NCI-H1436 treated with DMSO at 0.1 percent for 48 hours (cell line): ENCODE measurements at places on chromosomes 12 and 14.

- DNase-seq, result no peak
Observed at GRCh38 chr14:37047226-37047625, 125.2 kb downstream of the SLC25A21 start.

GRCh38 chr14:69999261-69999674 lies 120.1 kb downstream of the SMOC1 start:
- DNase-seq, result no peak

- no peak for DNase-seq
Observed at GRCh38 chr12:95700316-95700785, 90.2 kb downstream of the NTN4 start.

GRCh38 chr14:54147282-54147681 lies 190.7 kb upstream of the BMP4 start:
- DNase-seq, result no peak

DNA sequence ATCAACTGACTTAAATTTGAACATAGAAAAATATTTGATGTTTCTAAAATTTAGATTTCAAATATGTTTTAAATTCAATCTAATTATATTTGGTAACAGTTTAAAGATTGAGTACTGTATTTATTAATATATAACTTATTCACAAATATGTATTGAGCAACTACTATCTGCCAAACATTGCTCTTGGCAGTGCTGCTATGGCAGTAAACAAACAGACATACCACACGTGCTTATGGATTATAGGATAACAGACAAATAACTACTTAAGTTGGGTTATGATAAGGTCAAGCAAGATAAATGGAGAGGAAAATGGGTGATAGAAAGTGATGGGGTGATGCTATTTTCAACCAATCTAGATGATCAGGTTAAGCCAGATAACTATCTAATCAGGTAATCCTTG lies 538.1 kb downstream of the C12orf50 start:
- no peak for DNase-seq

GRCh38 chr12:56061982-56062381 lies 18.0 kb upstream of the ERBB3 start:
- DNase-seq, result no peak

GRCh38 chr12:25886396-25886795 lies 72.1 kb upstream of the RASSF8 start:
- DNase-seq, result no peak

DNA sequence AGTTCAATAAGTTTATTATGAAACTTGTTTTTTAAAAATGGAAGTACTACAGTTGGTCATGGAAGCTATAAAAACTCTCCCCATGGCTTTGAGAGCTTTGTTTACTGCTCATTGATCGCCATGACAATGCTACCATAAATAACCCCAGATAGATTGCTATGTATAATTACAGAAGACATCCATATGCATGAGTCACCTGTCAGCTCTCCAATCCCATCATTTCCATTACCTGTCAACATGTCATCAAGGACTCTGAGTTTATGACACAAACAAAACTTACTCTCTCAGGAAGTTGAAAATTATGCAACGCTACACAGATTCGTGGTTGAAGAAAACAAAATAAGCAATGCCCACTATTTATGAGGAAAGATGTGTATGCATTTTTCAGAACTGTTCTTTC lies 144.4 kb downstream of the SEC23A start:
- DNase-seq, result no peak

- no peak for DNase-seq
Observed at GRCh38 chr12:18979401-18980126, 150.0 kb upstream of the PLEKHA5 start.

- DNase-seq, result no peak
Observed at GRCh38 chr14:105282098-105282725, 18.6 kb downstream of the BRF1 start.

DNA sequence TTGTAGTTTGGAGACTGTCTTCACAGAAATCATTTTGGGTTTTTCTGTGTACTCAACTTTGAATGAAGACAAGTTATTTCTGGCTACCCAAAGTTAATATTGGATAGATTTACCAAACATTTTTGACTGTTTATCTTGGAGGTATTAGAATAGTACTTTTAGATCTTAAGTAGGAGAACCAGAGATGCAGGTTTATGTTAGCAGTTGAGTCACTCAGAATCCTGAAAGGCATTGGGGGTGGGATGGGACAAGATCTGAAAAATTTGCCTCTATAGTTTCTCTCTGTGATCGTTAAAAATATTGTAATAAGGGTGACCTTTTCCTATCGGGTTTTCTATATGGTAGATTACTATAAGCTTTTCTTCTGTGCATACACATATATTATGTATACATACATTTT lies 112.3 kb downstream of the TTC6 start:
- DNase-seq, result no peak

DNA sequence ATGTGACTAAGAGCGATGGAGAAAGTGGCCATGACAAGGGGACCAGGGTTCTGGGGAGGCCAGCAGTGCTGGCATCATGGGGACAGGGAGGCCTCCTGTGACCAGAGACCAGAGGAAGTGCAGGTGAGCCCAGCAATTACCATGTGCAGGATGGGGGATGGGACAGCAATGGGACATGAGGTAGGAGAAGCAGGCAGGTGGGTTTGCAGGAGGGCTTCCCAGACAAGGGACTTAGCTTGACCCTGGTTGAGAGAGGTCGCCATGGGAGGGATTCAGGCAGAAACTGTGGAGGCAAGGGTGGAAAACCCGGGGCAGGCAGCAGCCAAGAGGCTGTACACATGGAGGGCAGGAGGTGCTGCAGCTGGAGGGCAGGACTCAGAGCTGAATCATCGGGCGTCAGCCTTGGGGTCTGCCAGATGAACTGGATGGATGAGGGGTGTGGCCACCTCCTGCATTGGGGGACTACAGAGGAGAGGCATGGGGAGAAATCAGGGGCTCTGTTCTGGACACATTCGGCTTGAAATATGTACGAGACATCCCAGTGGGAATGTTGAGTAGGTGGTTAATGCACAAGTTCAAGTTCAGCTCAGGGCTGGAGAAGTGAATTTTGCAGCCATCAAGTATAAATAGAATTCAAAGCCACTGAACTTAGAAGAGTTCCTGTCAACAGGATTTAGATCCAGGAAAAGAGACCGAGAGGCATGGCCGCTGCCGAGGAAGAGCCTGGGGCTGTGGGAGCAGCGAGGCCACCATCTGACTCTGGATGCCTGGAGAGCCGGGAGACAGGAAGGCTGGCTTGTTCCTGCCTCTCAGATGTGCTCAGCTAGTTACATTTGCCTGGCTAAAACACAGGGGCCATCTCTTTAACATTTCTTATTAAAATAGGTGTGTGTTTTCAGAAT lies 36.6 kb downstream of the SFSWAP start:
- no peak for DNase-seq

GRCh38 chr12:21599143-21599999 lies 5.3 kb downstream of the GYS2 start:
- DNase-seq, result no peak

DNA sequence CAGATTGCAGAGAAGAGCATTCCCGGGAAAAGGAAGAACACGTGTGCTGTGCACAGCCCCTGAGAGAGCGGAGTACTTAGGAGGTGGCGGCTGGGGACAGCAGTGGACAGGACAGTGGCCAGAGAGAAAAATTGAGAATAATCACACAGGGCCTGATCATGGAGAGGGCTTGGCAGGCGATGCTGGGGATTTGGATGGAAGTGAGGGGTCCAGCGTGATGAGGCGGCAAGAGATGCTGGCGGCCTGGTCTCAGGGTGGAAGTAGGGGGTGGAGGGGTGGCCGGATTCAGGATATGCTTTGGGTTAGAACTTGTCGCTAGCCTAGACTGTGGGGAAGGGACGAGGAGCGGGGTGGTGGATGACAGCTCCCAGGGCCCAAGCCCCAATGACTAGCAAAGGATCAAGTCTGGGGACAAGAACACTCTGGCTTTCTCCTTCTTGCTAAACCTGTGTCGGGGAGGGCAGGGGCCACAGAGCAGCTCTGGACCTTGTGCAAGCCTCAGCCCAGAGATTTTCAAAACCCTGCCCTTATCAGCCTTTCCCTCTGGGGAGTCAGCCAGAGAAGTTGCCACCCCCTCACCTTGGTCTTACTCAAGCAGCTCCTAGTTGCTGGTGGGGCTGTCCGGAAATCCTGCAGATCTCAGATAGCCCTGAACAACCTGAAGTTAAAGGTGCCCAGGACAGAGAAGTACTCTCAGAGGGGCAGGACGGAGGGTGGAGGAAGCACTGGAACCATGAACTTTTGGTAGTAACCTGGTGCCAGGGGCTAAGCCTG lies 1.3 kb downstream of the HVCN1 start:
- no peak for DNase-seq

DNA sequence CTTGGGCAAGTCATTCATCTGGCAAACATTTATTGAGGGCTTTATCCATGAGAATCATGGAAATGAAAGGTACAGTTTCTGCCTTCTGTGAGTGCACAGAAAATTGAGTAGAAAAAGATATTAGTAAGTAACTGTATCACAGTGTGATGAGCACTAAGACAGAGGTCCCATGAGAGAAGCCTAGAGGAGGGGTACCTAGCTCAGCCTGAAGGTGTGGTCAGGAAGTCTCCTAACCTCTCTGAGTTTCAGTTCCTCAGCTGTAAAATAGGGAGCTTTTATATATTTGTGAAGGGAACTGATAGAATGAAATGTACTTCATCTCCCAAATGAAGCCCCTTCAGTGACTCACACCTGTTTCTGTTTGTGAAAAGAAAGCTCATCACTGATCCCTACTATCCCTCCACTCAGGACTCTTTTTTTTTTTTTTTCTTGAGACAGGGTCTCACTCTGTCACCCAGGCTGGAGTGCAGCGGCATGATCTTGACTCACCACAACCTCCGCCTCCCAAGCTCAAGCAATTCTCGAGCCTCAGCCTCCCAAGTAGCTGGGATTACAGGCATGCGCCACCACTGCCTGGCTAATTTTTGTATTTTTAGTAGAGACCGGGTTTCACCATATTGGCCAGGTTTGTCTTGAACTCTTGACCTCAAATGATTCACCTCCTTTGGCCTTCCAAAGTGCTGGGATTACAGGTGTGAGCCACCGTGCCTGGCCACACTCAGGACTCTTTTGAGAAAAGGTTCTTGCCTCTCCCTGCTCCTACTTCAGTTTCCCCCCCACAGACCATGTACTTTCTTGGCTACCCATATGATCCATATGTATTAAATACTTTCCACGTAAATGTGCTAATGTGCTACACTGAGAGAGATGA lies 93.7 kb upstream of the FUT8 start:
- DNase-seq, result no peak

GRCh38 chr12:5200278-5201087 lies 156.8 kb downstream of the KCNA5 start:
- no peak for DNase-seq

DNA sequence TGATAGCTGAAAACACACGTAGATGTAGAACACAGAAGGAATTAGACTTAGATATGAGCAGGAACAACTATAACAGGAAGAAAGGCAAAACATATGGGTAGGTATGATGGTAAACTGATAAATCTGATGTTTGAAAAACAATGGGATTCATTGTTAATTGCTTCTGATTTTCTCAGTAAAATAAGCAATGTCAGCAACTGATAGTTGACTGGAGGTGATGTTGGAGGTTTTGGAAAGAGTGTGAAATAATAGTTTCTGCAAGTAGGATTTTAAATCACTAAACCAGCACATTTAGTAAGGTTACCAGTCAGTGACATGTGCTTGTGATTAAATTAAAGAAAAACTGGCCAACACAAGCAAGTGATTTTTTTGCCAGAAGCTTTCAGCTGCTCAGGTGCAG lies 123.0 kb upstream of the CPNE8 start:
- no peak for DNase-seq

DNA sequence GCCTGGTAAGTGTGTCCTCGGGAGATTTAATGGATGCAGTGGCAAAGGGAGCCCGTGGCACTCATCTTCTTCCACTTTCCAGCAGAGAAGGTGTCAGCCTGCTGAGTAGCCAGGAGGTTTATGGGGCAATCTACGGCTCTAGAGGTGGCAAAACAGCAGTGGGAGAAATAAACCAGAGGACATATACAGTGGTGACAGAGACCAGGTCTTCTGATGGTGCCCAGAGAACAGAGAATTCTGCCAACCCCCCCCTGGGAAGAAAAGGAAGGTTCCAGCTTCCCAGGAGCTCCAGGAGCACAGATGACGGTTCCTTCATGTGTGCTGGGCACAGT lies 43.0 kb downstream of the SMIM41 start:
- no peak for DNase-seq

DNA sequence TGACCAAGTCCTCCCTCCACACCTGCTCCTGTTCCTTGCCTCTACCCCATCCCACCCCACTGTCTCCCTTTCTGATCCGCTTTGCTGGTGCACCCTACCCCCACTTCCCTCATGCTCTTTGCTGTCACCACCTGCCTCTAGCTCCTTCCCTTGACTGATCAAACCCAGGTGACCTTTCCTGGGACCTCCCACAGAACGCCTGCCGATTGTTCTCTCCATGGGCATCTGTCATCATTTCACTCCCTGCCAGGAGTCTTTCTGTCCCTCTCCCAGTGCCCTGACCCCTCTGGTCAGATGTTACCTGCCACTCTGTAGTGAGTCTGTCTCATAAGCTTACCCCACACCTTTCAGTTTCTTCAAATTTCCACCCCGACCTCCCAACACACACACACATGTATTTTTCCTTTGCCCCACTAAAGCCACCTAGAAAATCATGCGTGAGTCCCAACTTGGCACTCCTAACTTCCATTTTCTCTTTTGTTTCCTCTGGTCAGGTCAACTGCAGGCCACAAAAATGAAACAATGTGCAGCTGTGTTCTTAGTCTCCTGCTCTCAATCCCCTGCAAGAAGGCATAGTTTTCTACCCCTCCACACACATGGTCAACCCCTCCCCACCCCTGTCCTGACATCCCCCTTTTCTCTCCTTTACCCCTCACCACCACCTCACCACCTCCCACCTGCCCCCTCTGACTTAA lies 229.8 kb downstream of the DPF3 start:
- DNase-seq, result no peak

DNA sequence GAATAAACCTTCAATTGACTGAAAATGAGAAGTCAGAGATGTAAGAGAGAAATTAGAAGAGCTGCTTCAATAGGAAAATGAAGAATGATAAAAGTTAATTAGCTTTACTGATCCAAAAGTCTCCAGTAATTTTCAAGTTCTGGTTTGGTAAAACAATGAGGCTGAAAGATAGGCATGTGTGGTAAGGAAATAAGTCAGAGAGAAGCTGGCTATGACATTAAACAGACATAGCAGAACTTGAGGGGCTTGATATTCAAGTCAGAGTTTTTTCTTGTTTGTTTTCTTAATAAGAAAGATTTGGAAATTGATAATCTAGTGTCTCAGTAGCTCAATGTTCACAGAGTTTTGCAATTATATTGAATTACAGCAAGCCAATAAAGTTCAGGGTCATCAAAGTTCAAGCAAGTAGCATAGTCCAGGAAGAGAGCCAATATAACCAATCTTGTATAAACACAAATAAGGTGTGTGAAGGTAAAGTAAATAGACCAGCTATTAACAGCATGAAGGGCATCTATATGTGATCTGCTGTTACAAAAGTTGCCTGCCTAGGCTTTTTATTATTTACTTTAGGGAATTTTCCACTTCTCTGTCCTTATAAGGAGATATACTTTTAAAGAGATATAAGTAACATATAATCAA lies 1111.5 kb downstream of the TRHDE start:
- no peak for DNase-seq

- no peak for DNase-seq
Observed at GRCh38 chr14:106024983-106025604, 498.7 kb downstream of the TMEM121 start.

- no peak for DNase-seq
Observed at GRCh38 chr14:69789118-69789640, 7.9 kb downstream of the SLC10A1 start.

GRCh38 chr14:31986405-31986804 lies 90.7 kb upstream of the ARHGAP5 start:
- DNase-seq, result no peak

GRCh38 chr14:69680297-69680696 lies 68.9 kb downstream of the SUSD6 start:
- no peak for DNase-seq

- DNase-seq, result no peak
Observed at GRCh38 chr12:103392722-103393121, 103.0 kb downstream of the C12orf42 start.

GRCh38 chr14:28340816-28341215 lies 425.8 kb upstream of the FOXG1 start:
- DNase-seq, result no peak
